Suppressor macrophage treated with lipopolysaccharide for 4 hours (primary cell): ENCODE measurements at places on chromosomes 13 and 19.

DNA sequence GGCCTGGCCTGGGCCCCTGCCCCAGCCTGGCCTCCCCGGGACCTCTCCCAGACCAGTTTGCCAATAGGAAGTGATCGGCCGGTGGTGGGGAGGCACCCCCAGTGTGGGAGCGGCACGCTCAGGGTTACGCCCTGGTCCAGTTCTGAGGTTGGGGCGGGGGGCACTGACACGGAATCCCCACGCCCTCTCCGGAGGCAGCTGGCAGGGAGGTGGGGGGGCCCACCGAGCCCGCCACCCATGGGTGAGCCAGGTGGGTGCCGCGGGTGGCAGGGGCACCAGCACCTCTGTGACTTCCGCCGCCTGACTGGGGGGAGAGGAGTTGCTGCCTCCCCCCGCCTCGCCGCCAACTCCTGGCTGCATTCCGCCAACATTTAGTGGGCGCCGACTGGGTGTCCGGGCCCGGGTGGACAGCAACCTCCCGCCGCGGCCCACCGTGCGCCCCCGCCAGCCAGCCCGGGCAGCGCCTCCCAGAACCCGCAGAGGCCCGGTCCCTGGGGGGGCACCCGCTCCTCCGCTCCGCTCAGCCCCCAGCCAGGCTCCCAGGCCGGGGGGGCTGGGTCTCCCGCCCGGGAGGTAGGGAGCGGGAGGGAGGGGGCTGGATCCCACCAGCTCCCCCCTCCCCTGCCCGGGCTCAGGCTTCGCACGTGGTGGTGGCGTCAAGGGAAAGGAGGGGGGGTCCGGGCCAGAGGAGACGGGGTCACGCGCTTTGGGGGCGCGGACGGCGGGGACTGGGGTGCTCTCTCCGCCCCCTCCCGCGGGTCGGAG is 2.0 kb downstream of the ZBTB7A start:
- no peak for DNase-seq

DNA sequence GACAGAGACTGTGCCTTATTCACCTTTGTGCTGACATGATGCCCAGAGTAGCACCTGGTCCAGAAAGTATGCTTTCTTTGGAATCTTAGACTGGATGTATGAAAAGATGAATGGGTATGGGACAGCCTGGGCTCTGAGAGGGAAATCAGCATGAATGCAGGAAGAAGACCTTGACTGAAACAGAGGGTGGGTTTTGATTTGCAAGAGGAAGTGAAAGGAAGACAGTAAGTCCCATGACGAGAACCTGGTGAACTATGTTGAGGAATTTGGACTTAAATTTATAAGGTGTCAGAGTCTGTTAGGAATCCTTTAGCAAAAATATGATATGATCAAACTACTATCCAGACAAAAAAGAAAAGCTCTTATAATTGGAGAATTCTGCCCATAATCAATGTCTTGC is 301.9 kb downstream of the SPRY2 start:
- DNase-seq = peak; percentile 23

DNA sequence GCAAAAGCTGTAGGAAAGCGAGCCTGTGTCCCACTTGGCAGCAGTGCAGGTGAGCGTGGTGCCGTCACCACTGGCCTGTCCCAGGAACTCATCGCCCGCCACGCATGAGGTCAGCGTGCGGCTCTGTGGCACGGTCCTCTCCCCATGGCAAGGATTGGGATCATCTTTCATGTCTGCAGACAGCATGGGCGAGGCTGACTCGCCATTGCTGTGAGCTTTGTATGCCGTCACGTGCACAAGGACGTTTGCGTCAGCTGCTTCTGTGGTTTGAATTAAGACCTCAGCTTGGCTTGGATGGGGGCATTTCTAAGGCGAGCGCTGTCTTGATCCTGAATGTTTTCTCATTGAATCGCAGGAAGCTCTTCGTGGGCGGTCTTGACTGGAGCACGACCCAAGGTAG is 9.8 kb downstream of the DAZAP1 start:
- no peak for DNase-seq

GRCh38 chr13:30734439-30734838 is 904 bp upstream of the ALOX5AP start:
- peak; percentile 32 for DNase-seq

DNA sequence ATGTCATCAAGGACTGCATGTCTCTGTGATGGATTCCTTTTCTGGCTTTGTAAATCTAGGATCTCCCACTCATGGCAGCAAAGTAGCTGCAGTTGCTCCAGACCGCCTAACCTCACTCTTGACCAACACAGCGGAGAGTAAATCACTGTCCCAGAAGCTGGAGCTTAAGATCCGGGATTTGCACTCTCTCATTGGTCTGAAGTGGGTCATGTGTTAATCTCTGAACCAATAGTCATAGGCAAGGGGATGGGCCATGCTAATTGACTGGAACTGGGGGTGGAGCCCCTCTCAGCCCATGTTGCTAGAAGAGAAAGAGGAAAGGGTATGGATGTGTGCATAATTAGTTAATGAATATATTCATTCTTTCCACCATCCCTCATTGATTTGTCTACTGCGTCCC is 34.0 kb downstream of the VAV1 start:
- no peak for DNase-seq

GRCh38 chr19:14370169-14370939 is 10.9 kb upstream of the ADGRE5 start:
- peak; percentile 73 for DNase-seq

- DNase-seq = no peak
Measured at GRCh38 chr19:45780146-45780447, 2.2 kb downstream of the DMPK start.

DNA sequence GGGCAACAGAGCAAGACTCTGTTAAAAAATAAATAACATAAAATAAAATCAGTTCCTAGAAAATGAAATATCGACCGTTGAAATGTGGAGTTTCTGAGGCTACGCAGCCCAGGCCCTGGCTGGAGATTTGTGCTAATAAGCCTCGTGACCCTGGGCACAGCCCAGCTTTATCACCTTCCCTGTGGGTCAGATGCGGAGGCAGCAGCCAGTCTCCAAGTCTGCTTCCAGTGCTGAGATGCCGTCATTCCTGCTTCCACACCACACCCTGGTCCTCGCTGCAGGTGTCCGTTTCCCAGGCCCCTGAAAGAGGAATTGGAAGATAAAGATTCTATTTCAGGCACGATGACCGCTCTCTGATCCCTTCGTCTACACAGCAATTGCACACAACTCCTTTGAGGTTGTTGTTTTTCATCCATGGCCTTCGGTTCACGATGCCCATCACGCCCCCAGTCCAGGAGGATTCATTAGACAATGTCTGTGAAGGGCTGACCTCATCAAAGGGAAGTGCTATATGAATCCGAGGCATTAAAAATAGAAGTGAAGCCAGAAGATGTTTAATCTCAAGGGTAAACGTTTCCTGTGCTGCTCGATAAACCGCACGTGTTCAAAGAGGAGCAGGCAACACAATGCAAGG is 48.3 kb upstream of the ATP11A start:
- no peak for DNase-seq

GRCh38 chr13:114009590-114010400 is 35.9 kb upstream of the C13orf46 start:
- DNase-seq = no peak

DNA sequence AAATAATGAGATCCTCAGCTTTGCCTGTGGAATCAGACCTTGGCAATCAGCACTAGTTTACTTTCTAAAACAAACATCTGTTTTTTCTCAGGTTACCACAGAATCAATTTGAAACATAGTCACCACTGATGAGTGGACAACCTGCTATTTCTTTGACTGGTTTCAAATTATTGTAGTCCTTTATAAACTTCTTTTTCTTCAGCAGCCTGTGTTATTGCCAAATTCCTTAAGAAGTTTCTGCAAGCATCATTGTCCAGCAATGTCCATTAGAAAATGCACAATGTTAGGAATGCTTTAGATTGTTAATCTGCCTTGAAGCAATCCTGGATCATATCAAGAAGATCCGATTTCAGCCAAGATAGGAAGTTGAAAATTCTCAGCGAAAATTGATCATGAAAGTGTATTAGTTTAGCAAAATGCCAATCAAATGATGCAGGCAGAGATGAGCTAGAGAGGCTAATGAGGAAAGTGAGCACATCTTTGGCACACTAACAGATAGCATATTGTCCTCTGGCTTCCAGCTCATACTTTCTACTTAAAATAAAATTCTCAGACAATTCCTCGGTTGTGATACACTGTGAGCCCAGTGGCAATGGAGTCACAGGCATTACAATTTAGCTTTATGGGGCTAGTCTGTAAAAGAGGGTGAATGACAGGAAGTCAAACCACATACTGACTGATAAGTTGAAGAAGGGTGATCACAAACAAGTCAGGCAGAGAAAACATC is 270.6 kb downstream of the SLITRK6 start:
- no peak for DNase-seq

DNA sequence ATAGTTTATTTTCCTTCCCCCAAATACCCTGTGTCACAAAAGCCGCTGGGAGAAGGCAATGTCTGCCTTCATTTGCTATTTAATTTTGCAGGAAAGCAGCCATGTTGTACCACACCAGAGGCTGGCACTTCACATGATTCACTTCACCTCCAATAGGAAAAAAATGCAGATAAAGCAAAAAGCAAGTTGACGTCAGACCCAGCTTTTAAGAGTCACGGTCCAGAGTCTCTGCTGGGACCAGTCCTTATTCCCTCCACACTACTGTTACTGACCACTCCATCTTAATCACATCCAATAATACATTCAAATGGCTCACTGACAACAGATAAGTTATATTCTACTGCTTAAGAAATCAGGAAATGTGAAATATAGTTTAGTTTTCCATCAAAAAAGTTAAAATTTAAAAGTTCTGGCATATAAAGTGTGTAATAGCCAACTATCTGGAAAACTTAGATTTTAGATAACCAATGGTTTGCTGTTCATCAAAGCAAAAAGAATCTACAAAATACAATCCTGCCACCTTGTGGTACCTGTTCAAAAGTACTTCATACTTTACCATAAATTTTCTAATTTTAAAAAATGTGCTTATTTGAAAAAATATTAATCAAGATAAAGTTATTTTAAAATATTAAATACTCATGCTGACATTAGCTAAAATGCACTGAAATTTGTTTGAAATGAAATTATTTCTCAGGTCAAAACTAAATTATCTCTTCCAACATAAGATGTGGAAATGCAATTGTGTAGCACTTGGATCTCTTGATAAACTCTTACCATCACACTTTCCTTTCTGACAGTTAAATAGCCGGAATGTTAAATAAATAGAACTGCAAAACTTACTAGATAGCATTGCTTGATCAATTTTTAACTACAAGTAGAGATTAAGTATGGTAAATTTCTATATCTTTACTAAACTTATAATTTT is 97.3 kb downstream of the SERP2 start:
- DNase-seq = peak; percentile 44

- DNase-seq = no peak
Measured at GRCh38 chr19:1610579-1610978, 5.3 kb upstream of the UQCR11 start.

DNA sequence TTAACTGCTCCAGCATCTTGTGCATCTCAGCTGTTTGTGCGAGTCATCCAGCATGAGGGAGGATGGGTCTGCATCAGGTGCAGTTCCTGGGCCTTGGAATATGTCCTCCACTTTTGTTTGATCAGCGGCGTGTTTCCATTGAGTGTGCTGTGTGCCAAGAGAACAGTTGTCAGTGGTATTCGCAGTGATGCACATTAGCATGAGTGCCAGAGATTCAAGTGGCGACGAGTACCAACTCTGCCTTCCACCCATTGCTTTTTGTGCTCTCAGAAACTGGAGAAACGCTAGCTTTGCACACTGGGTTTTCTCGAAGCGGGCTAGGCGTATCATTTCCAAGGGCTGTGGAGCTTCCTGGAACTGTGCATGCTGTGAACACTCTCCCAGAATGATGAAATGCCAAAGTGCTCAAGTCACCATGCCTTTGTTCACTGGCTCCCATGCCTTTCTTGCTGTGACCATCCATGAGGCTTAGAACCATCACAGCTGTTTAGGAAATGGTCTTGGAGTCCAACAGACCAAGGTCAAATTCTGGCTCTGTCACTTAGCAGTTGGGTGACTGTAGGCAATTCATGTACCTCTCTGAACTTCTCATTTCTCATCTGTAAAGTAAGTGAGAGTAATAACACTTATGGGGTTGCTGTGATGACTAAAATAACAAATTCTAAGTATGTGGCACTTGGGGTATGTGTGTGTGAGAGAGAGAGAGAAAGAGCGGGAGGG is 18.4 kb downstream of the LRCH1 start:
- no peak for DNase-seq

DNA sequence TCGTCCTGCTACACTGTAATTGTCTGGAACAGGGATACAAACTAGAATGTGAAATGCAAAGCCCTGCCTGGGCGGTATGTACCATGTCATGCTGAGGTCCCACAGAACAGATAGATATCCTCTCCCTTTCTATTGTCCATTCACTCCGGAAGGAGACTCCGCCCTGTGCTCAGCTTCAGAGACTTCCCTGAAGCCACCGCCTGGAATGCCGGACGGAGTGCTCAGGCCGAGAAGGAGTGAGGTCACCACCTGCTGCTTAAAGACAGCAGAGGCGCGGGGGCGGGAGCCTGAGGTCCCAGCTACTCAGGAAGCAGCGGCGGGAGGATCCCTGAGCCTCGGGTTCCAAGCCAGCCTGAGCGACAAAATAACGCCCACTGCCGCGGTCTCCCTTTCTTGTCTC is 890 bp upstream of the ZNF611 start:
- DNase-seq = no peak

DNA sequence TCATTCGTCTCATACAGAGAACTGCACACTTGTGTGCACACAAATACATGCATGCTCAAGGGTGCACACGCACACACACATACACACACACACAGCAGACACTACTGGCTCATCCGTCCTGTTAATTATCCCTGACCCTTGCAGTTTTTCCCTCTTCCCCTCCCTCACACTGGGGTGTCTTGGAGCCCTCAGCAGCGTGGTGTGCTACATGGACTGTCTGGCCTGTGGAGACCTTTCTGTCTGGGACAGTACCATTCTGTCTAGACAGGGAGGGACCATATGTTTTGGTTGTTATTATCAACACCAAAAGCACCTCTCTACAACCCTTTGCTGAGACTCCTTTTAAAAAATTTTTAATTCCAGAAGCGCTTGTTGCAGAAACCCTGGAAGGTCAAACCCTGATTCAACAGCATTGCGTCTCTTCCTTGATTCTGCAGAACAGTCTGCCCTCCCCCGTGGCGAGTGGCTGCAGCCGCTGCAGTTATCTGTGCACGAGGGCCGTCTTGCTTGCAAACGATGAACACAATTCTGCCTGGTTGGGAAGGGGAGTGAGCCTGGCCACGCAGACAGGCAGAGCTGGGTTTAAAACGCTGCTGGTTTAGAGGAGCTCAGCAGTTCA is 374.0 kb downstream of the IRS2 start:
- no peak for DNase-seq

DNA sequence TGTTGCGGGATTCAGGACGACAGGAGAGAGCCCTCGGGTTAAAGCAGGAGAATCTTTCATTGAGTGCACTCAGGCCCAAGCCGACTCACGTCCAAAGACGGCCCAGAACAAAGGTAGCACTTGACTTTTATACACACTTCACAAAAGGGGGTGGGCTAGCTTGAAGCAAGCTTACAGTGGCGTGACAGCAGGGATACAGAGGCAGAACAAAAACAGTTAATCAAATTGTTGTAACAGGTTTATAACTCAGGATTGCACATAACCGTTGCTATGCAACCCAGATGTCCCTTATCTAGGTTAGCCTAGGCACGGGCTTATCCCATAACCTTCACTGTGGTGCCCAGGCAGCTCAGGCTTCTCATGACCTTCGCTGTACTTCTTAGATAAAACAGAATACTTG is 2.0 kb downstream of the MED25 start:
- DNase-seq = no peak

GRCh38 chr13:20664351-20664750 is 39.1 kb upstream of the IL17D start:
- DNase-seq = no peak
